Suppressor macrophage (primary cell): ENCODE measurements at places on chromosomes 12 and 14.
A peak's percentile ranks its signal among the peaks of the same experiment; 100 is the strongest.

DNA sequence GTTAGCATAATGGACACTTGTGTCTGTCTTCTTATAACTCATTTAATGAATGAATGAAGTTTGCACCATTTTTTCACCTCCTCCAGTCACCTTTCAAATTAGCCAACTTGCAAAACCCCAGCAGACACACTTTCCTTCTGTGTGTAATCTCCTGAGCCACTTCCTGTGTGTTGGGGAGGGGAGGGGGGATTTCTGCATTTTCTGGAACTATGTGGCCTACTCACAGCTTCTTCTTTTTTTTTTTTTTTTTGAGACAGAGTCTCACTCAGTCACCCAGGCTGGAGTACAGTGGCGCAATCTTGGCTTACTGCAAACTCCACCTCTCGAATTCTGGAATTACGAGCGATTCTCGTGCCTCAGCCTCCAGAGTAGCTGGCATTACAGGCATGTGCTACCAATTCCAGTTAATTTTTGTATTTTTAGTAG is 4.1 kb upstream of the SERPINA1 start:
- DNase-seq, result peak; percentile 93

DNA sequence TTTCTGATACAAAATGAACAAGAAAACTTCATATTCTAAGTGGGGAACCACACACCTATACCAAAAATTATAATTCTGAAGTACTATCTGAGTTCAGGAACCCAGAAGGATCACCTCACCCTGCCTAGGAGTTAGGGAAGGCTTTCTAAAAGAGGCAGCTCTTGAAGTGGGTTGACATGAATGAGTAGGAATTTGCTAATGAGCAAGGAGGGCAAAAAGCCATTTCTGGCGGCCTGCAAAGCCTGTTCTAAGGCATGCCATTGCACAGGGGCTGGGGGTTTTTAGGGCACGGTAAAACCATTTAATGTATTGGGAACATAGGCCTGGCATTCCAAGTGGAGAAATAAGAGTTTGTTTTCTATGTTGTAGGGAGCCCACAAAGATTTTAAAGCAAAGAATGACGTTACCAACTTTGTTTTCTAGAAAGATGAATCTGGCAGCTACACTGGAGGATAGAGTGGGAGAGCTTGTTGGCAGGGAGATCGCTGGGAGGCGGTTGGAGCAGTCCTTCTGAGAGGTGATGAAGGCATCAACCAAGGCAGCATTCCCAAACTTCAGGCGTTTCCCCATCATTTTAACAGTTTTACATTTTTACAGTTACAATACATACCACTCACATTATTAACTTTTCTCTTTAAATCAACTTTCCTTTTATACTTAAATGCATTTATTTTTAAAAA is 14.1 kb downstream of the IFT43 start:
- DNase-seq, result no peak

- DNase-seq, result no peak
Measured at GRCh38 chr14:103195828-103196615, 72.8 kb downstream of the TNFAIP2 start.

DNA sequence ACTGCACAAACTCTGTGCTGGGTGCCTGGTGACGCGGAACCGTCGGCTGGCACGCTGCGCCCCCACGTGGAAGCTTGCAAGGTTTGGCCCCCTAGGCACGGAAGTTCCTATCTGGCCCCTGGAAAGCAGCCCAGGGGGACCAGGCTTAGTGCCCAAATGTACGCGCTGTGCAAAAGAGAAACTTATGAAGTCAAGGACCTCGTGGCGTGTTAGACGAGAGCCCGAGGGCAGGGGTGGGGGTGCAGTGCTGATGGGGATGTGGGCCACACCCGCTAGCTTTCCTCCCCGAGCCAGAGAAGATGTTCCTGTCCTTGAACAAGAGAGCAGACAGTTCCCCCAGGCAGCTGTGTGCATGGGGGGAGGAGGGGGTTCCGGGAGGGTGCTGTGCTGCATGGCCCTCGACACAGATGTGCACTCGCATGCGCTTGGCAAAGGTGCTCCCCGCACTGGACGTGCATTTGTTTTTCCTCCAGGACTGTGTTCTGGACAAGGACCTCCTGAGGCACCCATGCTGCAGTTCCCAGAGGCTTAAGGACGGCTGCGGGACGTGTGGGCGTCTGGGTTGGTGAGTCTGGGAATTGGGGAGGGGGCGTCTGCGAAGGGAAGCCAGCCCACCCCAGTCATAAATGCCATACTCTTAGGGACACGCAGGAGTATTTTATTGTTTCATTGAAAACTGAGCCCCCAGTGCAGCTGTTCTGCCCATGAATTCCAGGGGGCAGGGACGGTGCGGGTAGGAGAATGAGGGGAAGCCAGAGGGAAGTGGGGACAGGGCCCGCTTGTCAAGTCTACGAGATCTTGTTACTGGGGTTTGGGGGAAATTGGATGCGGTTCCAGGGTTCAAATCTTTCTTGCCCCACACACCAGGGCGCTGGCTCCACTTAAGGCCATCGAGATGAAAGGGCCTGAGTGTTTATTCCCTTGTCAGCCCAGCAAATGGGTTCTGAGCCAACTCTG is 80.0 kb downstream of the NTF3 start:
- DNase-seq, result peak; percentile 59

DNA sequence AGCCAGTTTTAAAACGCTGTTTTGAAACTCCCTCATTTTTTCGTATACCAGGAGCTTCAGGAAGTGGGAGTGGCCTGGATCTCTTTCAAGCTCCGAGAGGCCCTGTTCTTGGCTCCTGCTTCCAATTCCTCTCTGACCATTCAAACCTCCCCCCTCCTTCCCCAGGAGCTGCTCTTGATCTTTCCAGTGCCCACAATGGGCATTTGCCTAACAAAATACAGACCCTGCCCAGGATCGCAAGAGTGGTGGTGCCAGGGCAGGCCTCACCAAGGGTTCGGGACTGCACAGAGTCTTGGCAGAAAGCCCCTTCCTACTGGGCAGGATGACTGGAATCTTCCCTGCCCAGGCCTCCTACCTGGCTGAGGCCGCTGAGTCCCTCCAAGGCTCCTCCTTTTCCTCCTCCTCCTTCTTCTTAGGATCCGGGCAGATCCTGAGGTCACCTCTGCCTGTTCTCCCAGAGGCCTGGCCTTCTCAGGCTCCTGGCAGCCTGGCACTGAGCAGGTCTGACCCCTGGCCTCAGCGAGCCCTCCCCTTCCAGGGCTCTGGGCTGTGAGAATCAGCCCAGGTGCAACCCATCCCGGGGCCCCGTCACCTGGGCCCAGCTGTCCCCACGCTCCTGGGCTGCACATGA is 46.9 kb upstream of the NOS1 start:
- no peak for DNase-seq

DNA sequence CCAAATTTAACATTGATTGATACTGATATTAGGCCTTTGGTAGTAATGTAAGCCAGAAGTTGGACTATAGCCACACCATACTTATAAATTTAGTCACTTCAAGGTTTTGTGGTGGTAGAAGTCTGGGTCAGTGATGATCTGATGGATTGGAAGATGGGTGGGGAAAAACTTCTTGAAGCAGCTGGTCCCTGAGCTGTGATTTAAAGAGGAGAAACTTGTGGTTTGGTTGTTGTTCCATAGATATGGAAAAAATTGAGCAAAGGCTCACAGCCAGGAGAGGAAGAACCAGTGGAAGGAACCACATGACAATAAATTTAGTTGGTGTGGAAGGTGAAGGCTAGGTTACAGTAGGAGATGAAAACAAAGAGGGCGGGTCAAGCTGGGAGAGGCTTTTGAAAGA is 26.1 kb downstream of the PTHLH start:
- DNase-seq, result no peak

DNA sequence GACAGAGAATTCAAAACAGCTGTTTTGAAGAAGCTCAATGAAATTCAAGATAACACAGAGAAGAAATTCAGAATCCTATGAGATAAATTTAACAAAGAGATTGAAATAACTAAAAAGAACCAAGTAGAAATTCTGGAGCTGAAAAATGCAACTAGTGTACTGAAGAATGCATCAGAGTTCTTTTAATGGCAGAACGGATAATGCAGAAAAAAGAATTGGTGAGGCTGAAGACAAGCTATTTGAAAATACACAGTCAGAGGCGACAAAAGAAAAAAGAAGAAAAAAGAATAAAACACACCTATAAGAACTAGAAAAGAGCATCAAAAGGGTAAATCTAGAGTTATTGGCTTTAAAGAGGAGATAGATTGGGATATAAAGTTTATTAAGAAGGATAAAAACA is 103.3 kb downstream of the INSM2 start:
- no peak for DNase-seq

DNA sequence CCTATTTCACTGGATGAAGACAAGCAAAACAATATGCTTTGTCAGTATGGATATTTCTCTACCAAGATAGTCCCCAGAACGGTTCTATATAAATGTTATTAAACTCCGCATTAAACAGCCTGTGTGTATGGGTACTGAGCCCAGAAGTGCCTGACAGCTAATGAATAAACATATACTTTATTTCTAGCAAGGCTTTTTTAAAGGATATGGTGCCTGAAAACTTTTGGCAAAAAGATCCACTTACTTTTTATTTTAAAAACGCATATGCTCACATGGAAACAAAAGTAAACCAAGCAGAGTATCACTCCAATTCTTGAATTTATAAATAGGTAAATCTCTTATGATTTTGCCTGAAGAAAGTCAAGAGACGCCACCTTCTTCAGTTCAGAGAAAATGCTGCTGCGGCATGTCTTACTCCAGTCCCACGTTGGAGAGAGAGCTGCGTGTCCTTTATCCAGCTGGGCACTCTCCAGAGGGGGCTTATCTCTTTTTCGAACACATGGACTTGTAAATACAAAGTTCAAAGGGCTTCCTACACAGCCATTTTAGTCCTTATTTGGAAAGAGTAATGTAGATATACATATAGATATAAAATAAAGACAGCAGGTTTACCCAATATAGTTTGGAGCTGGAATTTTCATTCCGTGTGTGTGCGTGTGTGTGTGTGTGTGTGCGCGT is 264.2 kb downstream of the ADAMTS20 start:
- no peak for DNase-seq

DNA sequence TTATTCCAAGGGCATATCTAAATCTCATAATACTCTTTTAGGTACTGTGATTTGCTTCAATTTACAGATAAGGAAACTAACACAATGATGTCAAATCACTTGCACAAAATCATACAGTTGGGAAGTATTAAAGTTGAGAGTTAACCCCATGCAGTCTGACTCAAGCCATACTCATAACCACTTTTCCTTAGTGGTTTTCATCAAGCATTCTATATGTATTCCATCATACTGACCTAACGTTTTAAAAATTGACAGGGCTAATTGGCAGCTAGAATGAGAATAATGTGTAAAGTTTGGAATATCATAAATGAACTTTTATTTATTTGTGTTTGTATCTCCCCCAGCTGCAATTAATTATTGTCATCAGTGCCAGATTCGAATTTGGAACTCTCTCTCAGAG is 20.9 kb downstream of the PUS7L start:
- DNase-seq, result no peak

DNA sequence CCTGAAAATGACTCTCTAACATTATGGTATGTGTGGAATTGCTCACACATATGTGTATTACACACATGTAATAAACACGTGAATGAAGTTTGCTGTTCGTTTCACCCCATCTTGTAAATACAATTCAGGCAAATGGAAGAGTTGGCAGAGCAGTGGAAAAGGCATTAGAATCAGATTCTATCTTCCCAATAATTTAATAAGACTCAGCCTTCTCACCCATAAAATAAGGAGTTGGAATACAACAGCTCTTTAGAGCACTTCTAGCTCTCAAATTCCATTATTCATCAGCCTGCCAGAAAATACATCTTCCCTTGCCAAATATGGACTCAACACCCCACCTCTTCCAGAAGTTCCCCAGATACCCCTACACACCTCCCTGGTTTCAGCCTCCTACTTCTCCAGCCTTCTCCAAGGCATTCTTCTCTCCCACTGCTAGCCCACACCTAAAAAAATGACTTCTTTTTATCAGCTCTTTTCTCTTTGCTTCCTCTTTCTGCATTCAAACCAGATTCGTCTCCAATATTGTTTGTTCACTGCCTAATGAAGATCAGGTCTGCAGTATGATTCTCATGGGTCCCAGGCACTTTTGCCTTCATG is 66.2 kb upstream of the DYRK2 start:
- no peak for DNase-seq

DNA sequence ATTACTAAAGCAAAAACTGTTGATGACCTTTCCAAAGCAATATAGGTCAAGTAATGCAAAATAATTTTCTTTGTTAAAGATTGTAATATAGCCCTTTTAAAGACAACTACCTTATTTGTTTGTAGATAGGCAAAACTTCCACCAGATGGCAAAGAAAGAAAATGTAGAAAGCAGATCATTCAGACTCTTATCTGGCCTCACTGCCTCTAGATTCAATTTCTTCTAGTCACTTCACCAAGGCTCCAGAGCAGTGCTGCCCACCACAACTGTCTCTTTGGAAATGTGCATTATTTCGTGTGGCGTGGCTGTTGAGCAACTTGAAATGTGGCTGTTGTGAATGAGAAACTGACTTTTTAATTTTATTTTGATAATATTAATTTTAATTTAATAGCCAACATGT is 127.1 kb downstream of the ITPR2 start:
- no peak for DNase-seq

GRCh38 chr12:54159589-54159988 is 29.2 kb downstream of the SMUG1 start:
- DNase-seq, result no peak

DNA sequence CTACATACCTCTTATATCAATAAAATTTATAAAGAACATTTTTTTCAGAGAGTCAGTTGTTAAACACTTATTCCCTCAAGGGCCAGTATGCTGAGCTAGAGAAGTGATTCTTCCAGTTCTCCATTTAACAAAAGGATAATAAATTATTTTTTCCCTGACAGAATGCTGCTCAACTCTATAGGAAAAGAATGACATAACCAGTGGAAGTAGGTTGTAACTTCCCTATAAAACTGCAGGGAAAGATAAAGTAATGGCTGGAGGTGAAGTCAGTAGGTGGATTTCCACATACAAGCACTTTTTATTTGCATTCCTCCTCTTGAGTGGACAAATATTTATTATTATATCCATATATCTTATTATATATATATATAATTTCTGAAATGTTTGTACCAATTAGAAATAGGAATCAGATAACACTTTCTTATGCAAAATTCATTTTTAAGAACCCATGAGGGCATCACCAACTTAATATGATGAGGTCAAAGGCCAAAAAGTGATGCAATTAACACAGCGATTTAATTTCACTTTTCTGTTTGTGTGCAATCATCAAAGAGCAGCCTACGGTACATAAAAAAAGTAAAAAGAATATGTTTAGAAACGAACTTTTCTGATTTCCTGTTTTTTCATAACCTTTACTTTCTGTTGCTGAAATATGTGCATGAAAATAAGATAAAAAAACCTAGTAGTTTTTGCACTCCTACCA is 175.3 kb downstream of the PRKD1 start:
- no peak for DNase-seq

GRCh38 chr14:84961637-84962036 is 568.3 kb upstream of the FLRT2 start:
- no peak for DNase-seq

DNA sequence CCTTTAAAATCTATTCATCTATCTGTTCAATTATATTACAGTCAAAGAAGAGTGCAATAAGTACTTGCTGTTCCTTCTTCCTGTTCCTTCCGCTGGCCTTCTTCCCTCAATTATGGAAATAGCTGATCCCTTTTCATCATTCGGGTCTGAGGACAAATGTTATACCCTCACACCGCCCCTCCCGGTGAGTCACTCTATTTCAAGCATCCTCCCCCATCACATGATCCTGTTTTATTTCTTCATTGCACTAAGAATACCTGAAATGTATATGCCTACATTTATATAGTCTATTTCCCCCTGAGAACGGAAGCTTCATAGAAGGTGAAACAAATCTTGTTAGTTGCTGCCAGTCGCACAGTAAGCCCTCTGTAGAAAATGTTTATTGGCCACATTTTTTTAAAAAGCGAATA is 2.5 kb downstream of the SLC38A1 start:
- DNase-seq, result no peak
